ENCODE measurements at places on chromosomes 2 and 18. TPM values are rescaled to one million over a fixed set of nuclear protein-coding genes. Genes with fewer than 3 reads are reported as not detected.

The UNC80 gene
- total RNA-seq: not detected

GRCh38 chr2:31202041-31202440 is 15.3 kb downstream of the CAPN14 start:
- H3K36me3 ChIP-seq: no peaks in the 10 kb centered on the region
- no peak overlapping the region for H3K27ac ChIP-seq
- no peaks in the 10 kb centered on the region for H3K4me1 ChIP-seq
- peaks cover 19% of the 10 kb centered on the region for H3K27me3 ChIP-seq

- H3K4me1 ChIP-seq: no peaks in the 10 kb centered on the region
- no peaks in the 10 kb centered on the region for H3K27me3 ChIP-seq
- no peaks in the 10 kb centered on the region for H3K36me3 ChIP-seq
- no peak for DNase-seq
- H3K27ac ChIP-seq: no peak overlapping the region
Measured at GRCh38 chr2:224242561-224242960, 159.3 kb downstream of the FAM124B start.

The GALNT3 gene
- total RNA-seq: 9.8 TPM

The GCG gene
- total RNA-seq: not detected
